ENCODE measurements at places on chromosomes 16 and 17.

GRCh38 chr17:61122326-61122913, 277.2 kb upstream of the TBX2 start:
- no peak for DNase-seq

GRCh38 chr16:8630255-8630953, 8.9 kb downstream of the METTL22 start:
- no peak for DNase-seq

DNA sequence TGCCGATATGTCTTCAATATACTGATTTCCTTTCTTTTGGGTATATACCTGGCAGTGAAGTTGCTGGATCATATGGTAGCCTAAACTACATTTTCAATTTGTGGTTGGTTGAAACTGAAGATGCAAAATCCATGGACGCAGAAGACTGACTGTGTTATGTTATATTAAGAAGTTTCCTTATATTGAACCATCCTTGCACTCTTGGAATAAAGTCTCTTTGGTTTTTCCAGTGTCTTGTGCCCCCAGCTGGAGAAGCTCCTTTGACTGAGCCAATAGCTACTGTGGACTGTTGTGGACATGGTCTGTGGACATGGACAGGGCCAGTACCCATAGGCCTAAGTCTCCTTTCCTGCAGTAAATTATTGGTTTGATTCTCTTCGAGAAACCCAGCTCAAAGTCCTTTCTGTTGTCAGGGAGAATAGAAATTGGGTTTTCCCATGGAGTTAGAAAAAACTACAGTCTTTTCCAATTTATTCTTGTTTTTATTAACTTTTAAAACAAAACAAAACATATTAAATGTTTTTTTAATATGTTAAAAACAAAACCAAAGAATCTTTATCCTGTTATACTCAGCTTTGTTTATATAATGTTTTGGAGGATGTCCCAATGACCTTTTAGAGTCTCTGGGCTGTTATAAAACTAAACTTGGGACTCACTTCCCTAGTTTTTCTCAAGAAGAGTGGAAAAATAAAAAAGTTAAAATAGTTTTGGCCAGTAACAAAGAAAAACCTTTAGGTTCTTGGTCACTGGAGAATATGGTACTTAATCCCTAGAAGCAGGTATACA, 15.2 kb upstream of the IL34 start:
- no peak for DNase-seq

DNA sequence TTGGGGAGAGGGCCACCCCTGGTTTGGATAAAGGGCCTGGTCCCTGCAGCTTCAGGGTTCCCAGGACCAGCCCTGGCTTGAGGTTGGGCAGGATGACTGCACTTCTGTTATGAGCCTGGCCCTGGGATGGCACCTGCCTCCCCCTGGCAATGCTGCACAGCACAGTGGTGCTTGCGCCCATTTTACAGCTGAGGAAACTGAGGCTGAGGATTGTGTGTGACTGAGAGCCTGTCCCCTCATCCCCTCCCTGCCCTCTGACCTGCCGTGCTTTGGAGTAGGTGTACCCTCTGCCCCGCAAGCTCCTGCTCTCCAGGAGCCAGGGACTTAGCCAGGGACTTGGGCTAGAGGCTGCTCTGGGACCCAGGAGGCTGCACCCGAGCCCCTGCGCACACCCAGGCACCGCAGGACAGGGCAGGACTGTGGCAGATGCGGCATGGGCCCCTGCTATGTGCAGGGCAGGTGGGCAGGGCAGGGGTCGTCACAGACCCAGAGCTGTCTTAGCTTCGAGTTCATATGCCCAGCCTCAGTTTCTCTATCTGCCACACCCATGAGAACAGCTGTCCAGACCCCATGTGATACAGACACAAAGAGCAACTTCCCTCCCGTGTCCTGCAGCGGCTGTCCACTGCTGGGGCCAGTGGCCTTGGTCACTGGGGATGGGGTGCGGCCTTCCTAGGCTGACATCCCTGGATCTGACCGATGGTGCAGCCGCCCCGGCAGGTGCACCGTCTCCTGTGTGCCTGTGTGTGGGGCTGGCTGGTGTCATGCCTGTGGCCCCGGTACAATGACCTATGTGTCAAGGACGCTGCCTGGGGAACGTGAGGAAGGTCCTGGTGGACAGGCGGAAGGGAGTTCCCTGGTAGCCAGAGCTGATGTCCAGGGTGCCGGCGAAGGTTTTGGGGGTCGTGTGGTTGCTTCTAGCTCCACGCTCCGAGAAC, 36.6 kb downstream of the BAHCC1 start:
- no peak for DNase-seq

DNA sequence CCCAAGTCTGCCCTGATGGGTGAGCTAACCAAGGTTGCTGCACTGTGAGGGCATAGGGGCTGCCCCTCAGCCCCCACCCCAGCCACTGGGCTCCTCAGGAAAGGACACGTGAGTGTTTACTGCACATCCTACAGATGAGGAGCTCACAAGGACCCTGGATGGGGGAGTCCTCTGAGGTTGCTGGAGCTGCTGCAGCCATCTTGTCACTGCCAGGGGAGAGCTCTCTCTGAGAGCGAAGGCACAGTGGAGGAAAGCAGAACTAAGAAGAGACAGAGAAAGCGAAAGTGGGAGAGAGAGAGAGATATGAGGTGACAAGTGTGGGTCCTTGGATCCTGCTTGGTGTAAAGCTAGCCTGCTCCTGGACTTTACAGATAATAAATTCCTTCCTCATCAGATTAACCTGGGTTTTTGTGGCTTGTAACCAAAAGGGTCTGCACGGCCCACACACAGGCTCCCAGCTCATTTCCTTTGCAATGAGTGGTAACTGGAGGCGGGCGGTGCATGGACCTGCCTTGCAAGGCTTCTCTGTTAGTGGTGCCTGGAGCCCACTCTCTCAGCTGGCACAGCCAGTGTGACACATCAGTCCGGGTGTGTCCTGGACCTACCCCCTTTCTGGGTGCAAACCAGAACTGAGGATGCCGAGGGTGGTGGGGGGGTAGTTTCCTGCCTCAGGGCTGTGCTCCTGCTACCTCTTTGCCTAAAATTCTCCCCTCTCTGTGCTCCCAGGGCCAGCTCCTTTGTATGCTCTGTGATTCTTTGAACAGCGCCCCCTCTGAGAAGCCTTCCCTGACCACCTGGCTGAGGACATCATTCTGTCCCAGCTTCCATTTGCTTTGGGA, 14.2 kb downstream of the SNX20 start:
- no peak for DNase-seq

- no peak for DNase-seq
Measured at GRCh38 chr17:29707212-29707571, 84.5 kb upstream of the CORO6 start.

DNA sequence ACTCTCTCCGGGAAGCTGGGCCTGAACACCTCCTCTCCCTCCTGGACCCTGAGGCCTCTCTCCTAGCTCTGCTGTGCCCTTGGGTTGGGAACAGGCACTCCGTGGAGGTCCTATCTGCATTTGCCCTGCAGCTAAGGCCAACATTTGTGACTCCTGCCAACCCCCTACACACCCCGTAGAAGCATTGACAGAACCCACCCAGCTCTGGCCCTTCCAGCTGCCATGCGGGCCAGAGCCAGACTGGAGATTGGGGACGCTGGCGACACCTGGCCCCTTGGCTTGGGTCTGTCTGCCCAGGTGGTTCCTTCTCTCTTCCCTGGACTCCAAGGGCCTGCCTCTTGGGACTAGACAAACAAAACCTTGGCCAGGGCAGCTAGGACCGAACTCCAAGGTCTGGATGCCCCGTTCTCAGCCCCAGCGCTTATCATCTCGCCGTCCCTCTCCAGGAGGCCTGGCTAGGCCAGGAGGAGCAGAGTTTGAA, 644 bp upstream of the RHBDF2 start:
- no peak for DNase-seq

GRCh38 chr17:72236980-72237633, 116.3 kb downstream of the SOX9 start:
- DNase-seq = peak; percentile 13

DNA sequence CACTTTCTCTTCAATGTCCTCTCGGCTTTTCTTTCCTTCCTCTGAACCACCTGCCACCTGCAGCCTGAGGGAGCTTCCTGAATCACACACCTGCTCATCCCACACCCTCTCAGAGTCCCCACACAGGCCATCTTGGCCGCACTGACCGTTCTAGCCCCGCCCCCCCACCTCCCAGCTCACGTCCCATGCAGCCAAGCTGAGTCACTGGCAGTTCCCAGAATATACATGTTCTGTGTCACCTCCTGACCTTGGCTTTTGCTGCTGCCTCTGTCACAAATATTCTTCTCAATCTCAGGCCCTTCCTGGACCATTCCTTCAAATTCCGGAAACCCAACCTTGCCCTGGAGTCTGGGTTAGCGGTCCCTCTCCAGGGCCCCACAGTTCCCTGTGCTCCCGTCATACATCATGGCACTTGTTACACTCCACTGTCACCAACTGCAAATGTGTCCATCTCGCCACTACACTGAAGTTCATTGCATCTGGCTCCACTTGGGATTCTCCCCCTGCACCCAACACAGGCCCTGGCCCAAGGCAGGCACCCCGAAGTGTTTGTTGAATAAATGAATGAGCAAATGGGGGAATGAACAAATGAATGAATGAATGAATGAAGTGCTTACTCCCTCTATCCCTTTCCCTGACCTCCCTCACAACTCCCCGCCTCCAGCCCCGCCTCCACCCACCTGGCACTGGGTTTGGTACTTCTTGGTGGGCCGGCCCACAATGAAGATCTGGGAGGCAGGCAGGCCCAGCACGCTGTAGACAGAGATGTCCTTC, 12.8 kb downstream of the PIMREG start:
- DNase-seq = no peak

DNA sequence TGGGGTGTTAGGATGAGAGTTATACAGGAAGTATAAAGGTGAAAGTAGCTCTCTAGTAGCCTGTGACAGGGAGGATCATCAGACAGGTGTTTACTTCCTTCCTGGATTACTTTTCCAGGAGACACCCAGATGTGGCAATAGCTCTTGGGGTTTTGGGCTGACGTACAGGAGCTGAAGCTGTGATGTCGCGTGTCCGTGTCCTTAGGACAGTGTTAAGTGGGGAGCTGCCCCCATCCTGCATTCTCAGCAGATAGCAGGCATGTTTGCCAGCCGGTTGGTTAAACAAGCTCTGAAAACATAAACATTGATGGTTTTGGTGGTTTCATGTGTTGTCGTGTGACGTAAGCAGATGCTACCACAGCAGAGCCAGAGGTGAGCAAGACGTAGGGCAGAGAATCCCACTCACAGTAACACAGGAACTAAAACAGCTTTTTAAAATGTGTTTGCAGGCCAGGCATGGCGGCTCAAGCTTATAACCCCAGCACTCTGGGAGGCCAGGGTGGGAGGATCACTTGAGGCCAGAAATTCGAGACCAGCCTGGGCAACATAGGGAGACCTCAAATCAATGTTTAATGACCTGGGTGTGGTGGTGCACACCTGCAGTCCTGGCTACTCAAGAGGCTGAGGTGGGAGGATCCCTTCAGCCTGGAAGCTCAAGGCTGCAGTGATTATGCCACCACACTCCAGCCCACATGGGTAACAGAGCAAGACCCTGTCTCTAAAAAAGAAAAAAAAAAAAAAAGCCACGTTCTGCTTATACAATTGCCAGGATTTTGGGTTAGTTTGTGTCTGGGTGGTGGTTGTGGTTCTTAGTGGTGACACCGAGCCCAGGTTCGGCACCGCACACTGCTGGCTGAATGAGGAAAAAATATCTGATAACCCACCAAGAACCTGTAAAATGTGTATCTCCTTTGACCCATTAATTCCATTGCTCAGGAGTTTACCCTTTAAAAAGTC, 18.2 kb upstream of the IL17C start:
- no peak for DNase-seq

DNA sequence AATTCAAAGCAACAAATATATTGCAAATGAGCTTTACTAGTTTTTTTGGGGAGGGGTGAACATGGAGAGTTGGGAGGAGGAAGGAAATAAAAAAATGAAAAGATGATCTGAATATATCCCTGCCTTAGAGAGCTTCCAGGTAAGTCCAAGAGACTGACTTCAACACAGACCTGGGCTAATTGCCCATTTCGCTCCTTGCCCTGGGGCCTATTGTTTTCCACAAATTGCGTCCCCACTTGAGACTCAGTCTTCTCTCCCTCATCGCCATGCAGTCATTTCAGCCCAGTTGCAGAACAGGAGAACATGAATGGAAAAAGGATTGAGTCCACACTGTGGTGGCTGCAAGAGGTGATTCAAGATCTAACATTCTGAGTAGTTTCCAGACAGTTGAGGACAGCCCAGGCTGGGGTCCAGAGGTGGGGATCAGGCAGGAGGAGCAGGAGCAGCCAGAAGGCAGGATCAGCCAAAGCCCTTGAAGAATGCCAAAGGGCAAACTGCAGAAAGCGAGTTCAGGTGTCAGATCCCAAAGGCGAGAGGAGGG, 21.6 kb upstream of the TOB1 start:
- DNase-seq = no peak

DNA sequence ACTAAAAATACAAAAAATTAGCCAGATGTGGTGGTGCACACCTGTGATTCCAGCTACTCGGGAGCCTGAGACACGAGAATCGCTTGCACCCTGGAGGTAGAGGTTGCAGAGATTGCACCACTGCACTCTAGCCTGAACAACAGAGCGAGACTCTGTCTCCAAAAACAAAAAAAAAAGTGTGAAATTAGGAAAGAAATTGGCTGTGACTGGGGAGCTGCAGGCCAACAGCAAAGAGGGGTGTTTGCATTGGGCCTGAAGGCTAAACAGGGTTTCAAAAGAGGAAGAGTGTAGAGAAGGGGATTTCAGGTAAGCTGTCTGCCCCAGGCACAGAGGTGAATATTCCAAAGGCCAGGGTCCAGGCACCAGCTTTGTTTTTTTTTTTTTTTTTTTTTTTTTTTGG, 9.4 kb downstream of the BMERB1 start:
- DNase-seq = no peak

DNA sequence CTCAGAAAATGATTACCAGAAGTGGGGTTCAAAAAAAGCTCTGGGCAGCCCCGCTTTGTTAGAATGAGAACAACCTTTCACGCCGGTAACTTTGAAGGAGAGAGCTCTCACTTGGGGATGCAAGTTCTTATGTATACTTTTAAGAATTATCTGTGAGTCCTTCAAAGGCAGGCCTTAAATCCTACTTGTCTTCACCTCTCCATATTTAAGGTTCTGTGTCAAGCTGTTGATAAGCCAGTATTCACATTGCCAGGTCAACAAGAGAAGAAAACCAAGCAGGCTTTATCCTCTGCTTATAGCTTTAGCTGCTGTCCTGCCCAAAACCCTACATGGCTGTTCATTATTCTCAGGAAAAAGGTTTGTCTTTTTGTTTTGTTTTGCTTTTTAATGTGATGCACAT, 42.9 kb downstream of the CDRT4 start:
- no peak for DNase-seq

DNA sequence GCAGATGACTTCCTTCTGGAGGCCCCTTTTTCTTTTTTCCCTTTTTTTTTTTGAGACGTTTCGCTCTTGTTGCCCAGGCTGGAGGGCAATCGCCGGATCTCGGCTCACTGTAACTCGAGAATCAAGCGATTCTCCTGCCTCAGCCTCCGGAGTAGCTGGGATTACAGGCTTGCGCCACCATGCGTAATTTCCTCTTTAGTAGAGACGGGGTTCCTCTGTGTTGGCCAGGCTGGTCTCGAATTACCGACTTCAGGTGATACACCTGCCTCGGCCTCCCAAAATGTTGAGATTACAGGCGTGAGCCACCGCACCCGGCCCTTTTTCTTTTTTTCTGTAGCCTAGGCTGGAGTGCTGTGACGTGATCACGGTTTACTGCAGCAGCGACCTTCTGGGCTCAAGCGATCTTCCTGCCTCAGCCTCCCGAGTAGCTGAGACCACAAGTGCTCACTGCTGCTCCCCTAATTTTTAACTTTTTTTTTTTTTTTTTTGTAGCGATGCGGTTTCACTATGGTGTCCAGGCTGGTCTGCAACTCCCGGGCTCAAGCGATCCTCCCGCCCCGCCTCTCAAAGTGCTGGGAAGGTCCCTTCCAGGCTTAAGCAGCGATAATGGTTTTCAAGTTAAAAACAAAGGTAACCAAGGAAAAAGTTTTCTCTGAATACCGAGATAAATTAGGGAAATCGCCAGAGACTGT, 956 bp upstream of the IST1 start:
- DNase-seq = no peak

GRCh38 chr16:31333686-31334649, 21.0 kb upstream of the ITGAX start:
- peak; percentile 10 for DNase-seq
